Liver (tissue), 10 donors: ENCODE measurements at places on chromosomes 2 and 18.

DNA sequence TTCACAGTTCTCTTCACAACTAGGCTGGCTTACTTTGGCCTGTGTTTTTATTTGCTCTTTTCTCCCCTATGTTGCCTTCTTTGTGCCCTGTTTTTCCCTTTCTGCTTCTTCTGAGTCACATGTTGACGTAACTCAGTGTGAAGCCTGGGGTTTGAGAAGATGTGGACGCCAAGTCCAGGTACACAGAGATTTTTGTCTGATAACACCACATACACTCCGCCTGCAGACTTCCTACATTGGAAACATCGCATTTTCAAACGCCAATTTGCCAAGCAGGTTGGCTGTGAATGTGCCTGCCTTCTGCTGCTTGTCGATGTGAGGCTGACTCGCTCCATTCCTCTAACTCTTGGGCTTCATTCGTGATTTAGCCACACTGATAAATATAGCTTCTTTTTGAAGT, 62.6 kb upstream of the FN1 start:
- no peak for DNase-seq

- DNase-seq, result no peak
Measured at GRCh38 chr2:97868986-97869721, 126.6 kb downstream of the TMEM131 start.

DNA sequence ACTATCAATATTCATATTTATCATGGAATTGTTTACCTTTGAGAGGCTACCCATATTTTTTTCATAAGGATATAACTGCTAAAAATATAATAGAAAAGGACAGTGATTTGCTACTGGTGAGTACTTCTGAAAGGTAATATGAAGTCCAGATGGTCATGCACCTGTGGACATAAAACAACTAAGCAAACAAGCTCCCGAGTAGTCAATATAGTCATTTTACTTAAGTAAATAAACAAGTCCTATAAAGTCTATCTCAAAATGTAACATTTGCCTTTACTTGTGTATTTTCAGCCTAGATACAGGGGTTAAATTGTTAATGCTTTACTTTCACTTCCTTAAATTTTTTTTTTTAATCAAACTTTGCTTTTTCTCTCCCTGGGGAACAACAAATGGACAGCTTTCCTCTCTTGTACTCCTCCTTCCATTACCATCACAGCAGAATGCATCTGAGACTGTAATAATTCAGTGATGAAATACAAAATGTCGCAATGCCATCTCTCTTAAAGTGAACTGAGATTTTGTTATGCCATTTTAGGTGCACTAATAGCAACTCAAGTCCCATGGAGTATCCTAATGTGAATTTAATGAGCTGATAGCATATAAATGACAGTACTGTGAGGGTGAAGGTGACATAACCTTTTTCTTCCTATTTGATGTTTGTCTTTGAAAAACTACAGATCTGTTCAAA, 1325.4 kb upstream of the ZEB2 start:
- no peak for DNase-seq

GRCh38 chr2:25044011-25044410, 2.1 kb downstream of the EFR3B start:
- DNase-seq, result no peak

DNA sequence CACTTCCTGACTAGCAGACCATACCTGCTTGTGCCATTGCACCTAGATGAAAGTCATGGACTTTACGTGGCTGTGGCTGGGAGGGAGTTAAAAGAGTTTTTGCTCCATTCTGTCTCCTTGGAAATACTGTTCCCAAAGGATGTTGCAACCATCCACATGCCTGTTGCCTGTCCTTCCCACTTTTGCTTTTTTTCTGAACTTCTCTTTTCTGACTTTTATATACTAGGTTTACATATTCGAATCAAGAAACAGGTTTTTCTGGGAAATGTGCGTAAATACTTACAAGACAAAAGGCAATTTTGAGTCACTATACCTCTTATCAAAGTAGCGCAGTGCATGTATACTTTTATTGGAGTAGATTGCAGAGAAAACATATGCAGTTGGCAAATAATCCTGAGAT, 244.8 kb downstream of the PRKCE start:
- no peak for DNase-seq

DNA sequence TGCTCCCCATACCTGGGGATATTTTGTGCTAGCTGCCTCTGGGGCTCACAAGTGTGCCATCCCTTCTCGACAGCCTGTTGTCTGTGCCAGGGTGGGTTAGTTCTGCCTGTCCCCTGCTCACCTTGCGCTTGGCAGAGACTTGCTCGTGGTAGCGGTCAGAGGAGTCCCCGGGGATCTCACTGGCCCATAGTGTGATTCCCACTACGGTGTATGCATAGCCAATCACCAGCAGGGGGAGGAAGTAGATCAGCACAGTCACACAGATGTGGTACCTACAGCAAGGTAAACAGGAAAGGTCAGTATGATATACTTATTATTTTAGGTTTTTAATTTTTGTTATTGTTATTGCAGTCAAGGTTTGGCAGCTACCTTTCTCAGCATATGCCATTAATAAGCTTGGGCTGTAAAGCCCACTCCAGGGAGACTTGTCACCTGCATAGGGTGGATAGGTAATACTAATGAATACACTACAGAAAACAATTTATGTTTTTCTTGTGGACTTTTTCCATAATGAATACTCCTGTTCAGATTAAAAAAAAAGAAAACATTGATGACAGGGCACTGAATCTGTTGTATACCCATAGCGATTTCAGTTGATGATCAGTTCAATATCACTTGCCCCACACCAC, 95.2 kb downstream of the POLE4 start:
- no peak for DNase-seq

- no peak for DNase-seq
Measured at GRCh38 chr2:100992262-100992661, 9.8 kb upstream of the RPL31 start.

DNA sequence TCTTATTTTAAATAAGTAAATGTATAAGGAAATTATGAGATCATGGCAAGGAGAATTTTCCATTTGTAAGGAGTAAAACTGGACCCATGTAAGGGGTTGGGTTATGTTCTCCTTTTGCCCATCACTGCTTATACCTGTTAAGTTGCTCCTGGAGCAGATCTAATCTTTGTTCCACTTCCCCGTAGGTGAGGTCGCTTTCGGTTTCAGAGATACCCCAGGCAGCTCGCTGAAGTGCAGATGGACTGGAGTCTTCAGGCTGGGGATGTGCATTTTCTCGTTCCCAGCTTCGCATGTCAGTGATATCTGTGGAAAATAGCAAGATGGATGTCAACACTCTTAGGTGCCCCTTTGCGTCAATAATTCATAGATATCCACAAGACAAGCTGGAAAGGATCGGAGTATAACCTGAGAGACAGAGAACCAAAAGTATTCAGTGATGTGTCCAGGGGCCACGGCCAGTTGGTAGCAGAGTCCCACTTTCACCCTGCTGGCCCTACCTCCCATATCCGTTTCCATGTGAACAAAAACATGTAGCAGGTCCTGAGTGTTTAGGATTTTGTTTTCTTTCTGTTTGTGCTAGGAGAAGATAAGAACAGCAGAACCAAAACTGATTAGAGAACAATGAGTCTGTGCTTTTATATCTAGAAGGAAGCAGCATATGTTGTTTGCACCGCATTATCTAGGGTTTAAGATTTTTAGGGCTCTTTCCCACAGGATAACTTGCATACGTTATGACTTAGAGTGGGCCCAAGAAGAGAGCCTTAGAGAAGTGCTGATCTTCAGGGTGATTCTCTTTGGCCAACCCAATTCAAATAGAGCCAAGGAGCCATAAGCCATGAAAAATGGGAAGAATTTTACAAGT, 36.0 kb downstream of the GCA start:
- no peak for DNase-seq

GRCh38 chr18:60502591-60502990, 130.0 kb upstream of the MC4R start:
- DNase-seq, result no peak

GRCh38 chr2:35989503-35989902, 366.1 kb upstream of the CRIM1 start:
- DNase-seq, result no peak
